NCI-H2081 (cell line): ENCODE measurements at places on chromosomes 16 and 17.

- DNase-seq, result no peak
These were observed 89.1 kb upstream of the TBX2 start for GRCh38 chr17:61310590-61310989.

- no peak for DNase-seq
These were observed 25.5 kb downstream of the MYOCD start for GRCh38 chr17:12691173-12691572.

DNA sequence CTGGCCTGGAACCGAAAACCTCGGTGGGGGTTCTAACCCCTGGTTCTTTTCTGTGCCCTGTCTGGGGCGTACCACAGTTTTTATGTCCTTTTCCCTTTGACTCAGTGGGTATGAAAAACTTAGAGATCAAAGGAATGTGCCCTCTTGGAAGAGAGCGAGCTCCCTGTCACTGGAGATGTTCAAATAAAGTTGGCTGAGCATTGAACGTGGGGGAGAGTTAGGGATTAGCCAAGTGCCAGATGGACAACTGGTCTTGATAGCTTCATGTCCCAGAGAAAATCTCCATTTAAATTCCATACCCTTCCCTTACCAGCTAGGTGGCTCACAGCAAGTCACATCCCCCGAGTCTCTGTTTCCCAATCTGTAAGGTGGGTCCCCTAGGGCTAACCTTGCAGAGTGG lies 9.5 kb downstream of the ADGRG1 start:
- no peak for DNase-seq

DNA sequence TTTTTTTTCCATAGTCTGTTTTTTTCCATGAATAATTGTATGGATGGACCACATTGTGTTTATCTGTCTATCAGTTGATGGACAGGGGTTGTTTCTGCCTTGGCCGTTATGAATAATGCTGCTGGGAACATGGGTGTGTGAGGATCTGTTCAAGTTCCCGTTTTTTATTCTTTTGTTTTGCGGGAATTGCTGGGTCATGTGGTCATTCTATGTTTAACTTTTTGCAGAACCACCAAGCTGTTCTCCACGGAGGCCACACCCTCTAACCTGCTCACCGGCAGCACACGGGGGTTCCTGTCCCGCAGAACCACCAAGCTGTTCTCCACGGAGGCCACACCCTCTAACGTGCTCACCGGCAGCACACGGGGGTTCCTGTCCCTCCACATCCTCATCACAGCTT lies 5.9 kb upstream of the MSLN start:
- DNase-seq, result no peak

- DNase-seq, result no peak
These were observed 105.7 kb downstream of the IRX5 start for GRCh38 chr16:55036371-55036821.

DNA sequence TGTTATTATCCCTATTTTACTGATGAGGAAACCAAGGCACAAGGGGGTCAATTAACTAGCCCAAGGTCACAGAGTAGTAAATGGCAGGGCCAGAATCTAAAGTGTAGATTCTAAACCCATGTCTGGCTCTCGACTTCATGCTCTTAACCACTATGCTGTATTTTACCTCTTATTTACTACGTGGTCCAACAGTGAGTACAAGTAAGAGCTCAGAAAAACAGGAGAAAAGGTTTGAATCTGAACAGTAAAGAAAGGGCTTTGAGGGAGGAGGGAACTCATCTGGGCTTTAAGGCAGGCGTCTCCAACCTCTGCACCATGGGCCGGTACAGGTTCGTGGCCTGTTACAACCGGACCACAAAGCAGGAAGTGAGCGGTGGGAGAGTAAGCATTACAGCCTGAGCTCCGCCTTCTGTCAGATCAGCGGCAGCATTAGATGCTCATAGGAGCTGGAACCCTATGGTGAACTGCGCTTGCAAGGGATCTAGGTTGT lies 62.9 kb downstream of the SMURF2 start:
- no peak for DNase-seq

- no peak for DNase-seq
These were observed 68.2 kb downstream of the AP2B1 start for GRCh38 chr17:35655303-35655702.

GRCh38 chr16:1048442-1049112 lies 24.0 kb upstream of the SSTR5 start:
- DNase-seq, result peak; percentile 16
